ENCODE measurements at places on chromosomes 6 and 20. TPM values are rescaled to one million over a fixed set of nuclear protein-coding genes. Genes with fewer than 3 reads are reported as not detected.
A peak's percentile ranks its signal among the peaks of the same experiment; 100 is the strongest.

Gene PPIL6
- total RNA-seq, result 0.80 TPM

Gene TAB2
- 18.7 TPM for total RNA-seq

GRCh38 chr6:21084656-21085055 lies 508.9 kb upstream of the SOX4 start:
- DNase-seq, result no peak

GRCh38 chr20:17141568-17141967 lies 85.3 kb upstream of the PCSK2 start:
- DNase-seq, result no peak

DNA sequence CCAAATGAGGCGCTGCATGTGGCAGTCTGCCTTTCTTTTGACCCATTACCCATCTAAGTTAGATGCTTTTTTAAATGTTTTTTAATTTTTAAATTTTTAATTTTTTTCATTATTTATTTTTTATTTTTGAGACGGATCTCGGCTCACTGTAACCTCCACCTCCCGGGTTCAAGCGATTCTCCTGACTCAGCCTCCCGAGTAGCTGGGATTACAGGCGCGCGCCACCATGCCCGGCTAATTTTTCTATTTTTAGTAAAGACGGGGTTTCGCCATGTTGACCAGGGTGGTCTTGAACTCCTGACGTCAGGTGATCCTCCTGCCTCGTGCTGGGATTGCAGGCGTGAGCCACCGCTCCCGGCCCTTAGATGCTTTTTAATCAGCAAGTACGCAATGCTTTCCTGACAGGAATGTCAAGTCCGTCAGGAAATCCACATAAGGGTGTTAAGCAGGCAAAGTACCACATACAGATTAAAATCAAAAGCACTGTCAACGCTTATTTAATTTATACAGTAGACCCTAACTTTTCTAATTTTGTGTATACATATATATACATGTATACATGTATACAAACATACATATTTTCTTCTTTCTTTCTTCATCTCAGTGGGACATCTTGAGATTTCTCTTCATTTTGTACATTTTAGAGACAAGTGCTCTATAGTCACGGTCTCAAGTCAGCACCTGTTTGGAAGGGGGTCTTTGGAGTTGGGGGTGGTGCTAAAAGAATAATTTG lies 995 bp upstream of the GSTA4 start:
- peak; percentile 59 for DNase-seq

GRCh38 chr6:8859501-8859900 lies 424.2 kb upstream of the SLC35B3 start:
- DNase-seq, result no peak

All from epithelial cell of proximal tubule (primary cell).